ENCODE measurements at places on chromosomes 16 and 17.

- no peak for DNase-seq
These were observed 50.3 kb downstream of the KSR1 start for GRCh38 chr17:27506348-27507218.

GRCh38 chr17:59853168-59853918 is 39.4 kb downstream of the TUBD1 start:
- no peak for DNase-seq

DNA sequence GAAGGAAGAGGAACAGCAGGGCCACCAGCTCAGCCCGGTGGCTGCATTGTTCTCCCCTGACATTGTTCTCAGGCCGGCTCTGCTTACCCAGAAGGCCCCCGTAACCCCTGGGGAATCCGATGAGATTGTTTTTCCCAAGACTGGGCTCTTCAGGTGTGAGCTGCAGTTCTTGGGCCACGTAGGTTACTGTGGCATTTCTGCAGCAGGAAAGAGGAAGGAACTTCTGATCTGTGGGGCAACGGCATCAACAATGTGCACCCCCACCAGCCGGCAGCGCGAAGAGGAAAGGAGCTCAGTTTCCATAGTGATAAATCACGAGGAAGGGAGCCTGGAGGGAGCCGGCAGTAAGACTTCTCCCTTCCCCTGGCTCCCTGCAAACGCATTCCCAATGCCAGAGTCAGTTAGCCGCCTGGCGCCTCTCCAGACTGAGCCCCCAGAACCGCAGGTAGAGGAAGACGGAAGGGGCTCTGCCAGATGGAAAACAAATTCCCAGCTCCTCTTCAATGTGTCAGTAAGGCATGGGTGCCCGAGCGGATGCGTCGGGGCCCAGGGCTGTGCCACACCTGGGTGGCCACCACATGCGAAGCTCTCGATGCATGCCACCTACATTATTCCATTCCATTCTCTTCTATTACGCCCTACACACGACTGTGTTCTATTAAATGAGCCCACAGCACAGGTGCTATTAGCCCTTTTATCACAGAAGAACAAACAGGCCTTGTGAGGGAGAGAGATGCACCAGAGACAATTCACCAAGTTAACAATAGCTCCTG is 21.5 kb upstream of the PECAM1 start:
- DNase-seq = no peak

DNA sequence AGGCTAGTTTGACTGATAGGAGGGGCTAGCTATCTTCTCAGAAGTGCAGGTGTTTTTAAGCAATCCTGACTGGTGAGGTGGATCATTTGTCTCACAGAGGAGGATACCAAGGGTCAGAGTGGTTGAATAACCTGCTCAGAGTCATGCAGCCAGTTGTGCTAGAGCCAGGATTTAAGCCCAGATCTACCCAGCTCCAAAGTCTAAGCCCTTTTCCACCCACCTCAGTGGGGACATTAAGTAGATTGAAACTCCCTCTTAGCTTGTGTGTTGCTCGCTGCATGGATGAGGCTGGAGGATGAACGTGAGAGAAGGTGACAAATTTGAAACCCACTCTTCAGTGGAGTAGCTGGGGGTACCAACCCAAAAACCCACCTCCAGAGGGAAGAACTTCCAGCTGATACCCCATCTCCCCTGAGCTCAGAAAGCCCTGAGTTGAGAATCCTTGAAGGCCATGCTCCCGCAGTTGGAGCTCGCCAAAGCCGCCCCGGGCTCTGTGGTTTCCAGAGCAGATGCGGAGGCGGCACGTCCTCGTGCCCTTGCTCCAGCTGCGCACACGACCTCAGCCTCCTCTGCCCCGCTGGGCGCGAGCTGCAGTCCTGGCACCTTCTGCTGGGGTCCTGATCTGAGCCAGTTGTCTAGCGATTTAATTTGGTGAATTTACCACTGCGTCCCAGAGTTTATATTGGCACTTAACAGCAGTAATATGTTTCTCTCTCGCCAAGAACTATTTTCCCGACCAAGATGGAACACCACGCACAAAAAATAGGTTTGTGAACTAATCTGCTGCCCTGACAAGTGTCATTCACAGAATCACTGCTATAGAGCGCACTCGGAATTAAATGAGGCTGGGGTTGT is 159.5 kb downstream of the CCDC182 start:
- DNase-seq = no peak

DNA sequence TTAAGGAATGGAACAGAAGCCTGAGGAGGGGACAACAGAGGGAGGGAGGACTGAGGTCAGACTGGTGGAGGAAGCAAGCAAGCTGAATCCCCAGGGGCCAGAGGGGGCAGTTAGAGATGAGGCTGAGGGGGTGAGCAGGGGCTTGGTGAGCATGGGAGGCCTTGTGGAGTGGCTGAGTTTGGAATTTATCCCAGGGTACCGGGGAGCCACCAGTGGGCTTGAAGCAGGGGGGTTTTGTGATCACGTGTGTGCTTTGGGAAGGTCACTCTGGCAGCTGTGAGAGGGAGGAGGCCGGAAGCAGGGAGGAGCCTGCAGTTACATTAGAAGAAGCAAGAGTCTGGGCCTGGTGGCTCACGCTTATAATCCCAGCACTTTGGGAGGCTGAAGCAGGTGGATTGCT is 9.8 kb upstream of the CTCF start:
- DNase-seq = no peak

- peak; percentile 94 for DNase-seq
These were observed at the start of gene UNK for GRCh38 chr17:75784473-75785015. Gene UNK (plus strand): TSS chr17:75784806. CDS start chr17:75784881, 75 bp downstream.

- no peak for DNase-seq
These were observed 14.9 kb downstream of the FOXK2 start for GRCh38 chr17:82534401-82534812.

- DNase-seq = no peak
These were observed 55.0 kb upstream of the RPL38 start for GRCh38 chr17:74148446-74148845.

DNA sequence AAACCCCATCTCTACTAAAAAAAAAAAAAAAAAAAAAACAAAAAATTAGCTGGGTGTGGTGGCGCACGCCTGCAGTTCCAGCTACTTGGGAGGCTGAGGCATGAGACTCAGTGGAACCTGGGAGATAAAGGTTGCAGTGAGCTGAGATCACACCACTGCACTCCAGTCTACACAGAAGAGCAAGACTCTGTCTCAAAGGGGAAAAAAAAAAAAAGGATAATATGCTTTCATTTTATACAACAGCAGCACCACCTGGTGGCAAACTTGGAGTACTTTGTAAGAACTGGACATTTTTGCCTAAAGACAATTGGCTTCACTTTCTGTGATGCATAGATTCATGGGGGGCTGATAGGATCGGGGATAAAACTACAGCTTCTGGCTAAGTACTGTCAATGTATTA is 8.5 kb downstream of the CHTF8 start:
- DNase-seq = no peak

- DNase-seq = no peak
These were observed 129.5 kb upstream of the SDK2 start for GRCh38 chr17:73773702-73774101.

- no peak for DNase-seq
These were observed 270.7 kb downstream of the NTN1 start for GRCh38 chr17:9291912-9292560.

DNA sequence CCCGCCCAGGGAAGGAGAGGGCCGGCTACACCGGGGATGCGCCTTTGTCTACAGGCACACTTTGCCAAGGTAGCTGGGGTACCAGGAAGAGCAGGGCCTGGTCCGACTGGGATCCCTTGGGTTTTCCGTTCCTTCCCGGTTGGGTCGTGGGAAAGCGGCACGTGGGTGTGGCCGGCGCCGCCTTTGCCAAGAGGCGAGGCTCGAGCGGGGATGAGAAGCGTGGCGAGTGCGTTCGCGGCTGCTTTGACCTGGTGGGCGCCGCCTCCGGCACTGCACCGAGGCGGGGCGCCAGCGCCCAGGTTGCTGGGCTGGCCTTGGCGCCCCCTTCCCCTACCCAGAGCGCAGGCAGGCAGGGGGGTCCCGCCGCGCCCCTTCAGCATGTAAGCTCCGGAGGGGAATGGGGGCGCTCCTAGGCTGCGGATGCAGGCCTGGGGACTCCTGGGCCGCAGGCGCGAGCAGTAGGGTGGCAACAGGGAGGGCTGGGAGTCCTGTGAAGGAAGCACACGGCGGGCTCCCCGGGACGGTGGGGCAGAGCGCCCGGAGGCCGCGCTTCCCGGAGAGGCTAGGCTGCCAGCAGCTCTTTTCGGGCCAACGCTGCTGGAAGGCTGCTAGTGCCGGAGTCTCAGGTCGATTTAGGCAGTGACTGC is 2.0 kb downstream of the HAS3 start:
- no peak for DNase-seq

DNA sequence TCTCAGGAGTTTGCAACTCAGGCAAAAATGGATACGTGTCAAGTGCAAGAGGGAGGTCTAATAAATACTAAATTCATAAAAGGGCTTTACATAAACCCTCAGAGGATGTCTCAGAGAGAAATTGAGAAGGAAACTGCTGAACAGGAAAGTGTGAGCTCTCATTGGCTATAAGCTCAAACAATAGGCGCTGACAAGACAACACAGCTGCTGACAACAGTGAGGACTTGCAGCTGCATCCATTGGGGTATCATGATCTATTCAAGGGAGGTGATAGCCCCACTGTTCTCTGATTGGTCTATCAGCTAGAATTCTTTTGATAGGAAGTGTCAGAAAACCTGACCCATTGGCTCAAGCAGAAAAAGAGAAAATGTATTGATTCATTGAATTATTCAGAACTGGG is 187.2 kb downstream of the CBLN1 start:
- DNase-seq = no peak

- no peak for DNase-seq
These were observed 11.5 kb downstream of the CETP start for GRCh38 chr16:56973294-56973689.

DNA sequence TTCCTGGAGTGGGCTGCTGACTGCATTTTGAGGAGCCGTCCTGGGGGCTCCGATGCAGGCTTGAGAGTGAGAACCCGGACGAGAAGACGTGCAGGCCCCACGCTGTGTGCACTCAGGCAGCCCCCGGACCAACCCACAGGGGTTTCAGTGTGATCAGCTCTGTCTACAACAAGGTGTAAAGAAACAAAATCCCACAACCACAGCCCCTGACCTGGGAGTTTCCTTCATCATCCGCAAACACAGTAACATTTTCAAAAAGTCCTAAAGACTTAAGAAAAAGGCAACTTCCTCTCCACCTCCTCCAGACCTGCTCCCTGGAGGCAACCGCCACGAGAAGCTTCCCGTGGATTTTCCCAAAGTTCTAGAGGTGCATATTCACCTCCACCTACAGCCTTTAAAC is 15.4 kb upstream of the MEAK7 start:
- DNase-seq = no peak

GRCh38 chr17:50541716-50542688 is 5.0 kb upstream of the SPATA20 start:
- DNase-seq = peak; percentile 15

- DNase-seq = no peak
These were observed 1736.9 kb downstream of the TP53TG3F start for GRCh38 chr16:35196313-35196712.

DNA sequence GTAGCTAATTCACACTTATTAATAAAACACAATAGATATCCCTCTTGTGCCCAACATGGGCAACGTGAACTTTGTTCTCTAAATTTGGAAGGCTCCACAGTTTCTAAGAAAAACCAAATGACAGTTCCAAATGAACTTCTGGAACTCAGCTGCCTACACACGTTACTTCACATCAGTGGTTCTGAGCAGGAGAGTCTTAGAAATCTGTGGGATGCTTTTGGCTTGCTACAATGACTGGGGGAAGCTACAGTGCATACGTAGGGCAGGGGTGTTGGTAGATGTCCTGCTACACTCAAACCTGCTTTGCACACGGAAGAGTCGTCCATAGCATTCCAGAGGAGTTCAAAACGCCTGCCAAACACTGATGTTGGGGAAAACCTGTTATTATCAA is 8.0 kb downstream of the TXNDC11 start:
- no peak for DNase-seq

DNA sequence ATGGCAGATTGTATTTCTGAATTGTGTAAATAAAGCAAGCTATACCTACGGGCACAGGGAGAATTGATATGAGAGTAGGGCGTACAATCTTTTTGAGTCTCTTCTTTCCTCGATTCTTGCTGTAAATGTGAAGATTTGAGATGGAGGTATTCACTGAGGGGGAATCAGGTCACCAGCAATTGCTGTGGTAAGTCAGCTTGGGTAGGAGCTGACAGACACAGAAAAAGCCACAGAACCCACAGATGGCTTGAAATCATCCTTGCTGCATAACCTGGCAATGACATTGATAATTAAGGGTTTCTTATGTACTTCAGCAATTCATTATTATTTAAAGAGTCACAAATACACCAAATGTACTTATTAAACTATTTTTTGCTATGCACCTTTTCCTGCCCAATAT is 164.2 kb downstream of the CNTNAP4 start:
- no peak for DNase-seq

- no peak for DNase-seq
These were observed 12.8 kb downstream of the TBC1D26 start for GRCh38 chr17:15744885-15745284.

DNA sequence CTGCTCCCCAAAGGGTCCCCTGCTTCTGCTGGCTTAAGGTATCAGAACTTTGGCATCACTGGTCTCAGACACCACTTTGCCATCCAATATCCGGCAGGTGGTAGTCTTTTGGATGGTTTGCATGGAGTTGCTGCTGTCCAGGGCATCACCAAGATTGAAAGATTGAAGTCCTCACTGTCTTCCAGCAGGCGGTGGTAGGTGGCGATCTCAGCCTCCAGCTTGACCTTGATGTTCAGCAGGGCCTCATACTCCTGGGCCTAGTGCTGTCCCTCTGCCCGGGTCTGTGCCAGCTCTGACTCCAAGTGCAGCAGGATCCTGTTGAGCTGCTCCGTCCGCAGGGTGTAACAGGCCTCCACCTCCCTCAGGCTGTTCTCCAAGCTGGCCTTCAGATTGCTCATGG is 43.0 kb upstream of the TMEM97 start:
- no peak for DNase-seq
